ENCODE measurements at places on chromosomes 3 and 15.

DNA sequence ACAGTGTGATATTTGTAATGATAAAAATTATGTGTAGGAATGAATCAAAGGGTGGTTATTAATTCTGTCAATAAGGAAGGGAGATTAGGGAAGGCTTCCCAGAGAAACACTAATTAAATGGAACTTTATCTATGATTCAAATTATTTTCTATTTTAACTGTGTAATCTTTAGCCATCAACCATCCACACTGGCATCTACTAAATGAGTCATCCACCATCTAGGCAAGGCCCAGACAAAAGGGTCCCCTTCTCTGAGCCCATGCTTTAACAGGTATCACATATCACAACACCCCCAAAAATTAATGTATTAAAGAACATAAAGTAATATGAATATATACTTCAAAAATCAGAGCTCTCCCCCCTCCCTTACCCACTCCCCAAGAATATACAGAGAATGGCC, 19.9 kb upstream of the TPM1 start:
- DNase-seq, result no peak

- no peak for DNase-seq
These were observed 452 bp downstream of the TMEM158 start for GRCh38 chr3:45225465-45226205.

DNA sequence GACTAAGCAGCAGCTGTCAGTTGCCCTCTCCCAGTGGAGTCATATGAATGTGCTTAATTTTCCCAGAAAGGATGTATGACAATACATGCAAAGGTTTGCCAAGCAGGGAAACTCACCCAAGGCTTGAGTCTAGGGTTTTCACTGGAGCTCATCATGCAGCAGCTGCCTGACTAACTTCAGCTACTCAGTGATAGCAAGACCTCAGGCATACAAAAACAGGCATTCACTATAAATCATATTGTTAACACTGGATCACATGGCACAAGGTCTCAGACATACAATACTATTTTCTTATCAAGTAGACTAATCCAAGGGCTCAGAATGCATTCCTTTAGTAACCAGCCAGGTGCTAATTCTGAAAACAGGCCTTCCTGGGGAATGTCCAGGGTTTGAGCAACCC, 85.0 kb upstream of the STAC start:
- DNase-seq, result no peak

DNA sequence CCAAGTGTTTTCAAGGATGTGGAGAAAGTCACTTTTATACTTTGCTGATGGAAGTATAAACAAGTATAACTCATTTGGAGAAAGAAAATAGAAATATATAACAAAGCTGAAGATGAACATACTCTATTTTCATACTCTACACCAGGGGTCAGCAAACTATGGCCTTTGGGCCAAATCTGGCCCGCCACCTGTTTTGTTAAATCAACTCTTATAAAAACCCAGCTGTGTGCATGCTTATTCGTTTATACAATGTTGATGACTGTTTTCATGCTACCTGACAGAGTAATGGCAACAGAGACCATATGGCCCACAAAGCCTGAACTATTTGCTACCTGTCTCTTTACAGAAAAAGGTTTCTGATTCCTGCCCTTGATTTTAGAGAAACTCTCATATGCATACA, 124.0 kb downstream of the NR1D2 start:
- DNase-seq, result no peak

GRCh38 chr3:76063019-76063418, 277.7 kb upstream of the ZNF717 start:
- DNase-seq, result no peak

- DNase-seq, result no peak
These were observed 92.2 kb downstream of the CMSS1 start for GRCh38 chr3:99909714-99910495.

DNA sequence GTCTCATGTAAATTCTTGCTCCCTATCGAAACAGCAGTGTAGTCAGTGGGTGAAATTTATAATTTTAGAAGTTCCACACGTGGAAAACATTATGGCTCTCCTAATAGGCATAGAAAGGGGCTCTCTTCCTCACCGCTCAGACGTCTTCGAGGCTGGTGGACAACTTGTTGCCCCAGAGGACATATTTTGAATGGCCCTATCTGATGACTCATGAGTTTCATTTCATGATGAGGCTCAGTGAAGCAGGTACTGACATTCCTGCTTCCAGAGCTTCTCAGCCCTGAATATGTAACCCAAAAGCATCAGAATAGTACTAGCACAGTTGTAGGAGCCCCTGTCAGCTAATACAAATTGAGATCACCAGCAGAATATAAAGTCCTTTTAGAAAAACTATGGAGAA, 117.9 kb downstream of the HERC1 start:
- no peak for DNase-seq

GRCh38 chr15:61367953-61368352, 138.9 kb upstream of the RORA start:
- no peak for DNase-seq

GRCh38 chr3:169026543-169027182, 636.8 kb downstream of the MECOM start:
- no peak for DNase-seq

- no peak for DNase-seq
These were observed 624.8 kb downstream of the NTRK3 start for GRCh38 chr15:87631775-87632174.

DNA sequence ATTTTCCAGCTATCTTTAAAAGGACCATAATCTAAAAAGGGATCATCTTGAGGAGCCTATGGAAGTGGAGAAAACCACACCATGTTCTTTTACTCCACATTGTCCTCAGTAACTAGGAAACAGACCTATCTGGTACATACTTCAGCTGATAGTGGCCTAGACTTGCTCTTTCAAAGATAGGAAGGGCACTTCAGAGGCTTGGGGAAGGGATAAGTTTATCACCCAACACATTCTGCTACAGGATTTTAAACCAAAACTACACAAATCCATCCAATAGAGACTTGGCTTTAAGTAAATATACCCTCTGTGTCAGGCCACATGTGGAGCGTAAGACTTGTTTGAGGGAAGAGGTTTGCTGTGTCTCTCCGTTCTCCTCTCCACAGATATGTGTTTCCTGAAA, 35.4 kb downstream of the CP start:
- DNase-seq, result no peak

GRCh38 chr3:45258317-45258716, 32.2 kb upstream of the TMEM158 start:
- no peak for DNase-seq

GRCh38 chr15:67089217-67090193, 24.1 kb downstream of the SMAD3 start:
- no peak for DNase-seq

DNA sequence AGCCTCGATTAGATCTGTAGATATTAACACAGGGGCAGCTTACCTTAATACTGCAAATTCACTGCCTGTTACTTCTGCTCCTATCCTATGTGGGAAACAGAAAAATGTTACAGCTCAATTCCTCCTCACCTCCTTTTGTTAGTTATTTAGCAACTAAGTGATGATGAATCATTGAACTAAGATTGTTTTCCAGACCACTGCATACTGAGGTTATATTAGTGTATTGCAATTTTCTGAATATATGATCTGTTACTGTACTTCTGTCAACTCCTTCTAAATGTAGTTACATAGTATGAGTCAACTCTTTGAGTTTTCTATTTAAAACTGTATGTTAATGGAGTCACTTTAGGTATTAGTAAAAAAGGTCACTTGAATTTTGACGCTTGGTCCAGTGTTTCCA, 331.5 kb upstream of the SLCO3A1 start:
- DNase-seq, result no peak

DNA sequence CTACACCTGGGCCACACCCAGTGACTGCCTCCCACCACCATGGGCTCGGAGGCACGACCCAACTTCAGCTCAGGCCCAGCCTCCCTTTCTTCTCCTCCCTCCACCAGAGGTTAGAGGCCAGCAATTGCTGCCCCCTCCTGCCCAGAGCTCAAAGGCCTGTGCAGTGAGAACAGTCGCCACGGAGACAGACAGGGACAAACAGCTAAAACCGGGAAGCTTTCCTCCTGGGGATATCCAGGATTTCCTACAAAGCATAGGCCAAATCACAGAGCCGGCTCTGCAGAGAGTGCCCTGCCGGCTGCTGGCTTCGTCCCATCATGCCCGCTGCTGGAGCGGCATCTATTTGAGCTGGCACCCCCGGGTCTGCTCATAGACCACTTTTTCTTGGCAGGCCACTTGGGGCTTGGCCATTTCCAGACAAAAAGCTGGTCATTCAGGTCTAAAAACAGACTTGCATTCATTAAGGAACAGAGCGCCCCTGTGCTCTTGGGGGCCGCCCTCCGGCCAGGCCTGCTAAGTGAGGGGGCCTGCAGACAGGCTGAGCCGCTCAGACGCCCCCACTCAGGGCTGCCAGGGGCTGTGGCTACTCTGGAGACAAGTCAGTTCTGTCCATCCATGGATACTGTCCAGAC, 17.5 kb downstream of the GRAMD2A start:
- DNase-seq, result peak; percentile 81

GRCh38 chr3:193499801-193500485, 54.8 kb downstream of the ATP13A4 start:
- no peak for DNase-seq

- DNase-seq, result no peak
These were observed 124.9 kb downstream of the TMEM266 start for GRCh38 chr15:76184650-76185035.

GRCh38 chr15:39704689-39705088, 78.0 kb downstream of the FSIP1 start:
- no peak for DNase-seq

- no peak for DNase-seq
These were observed 21.0 kb upstream of the CLDN18 start for GRCh38 chr3:137988982-137989381.

GRCh38 chr3:24004171-24004938, 59.3 kb downstream of the NR1D2 start:
- DNase-seq, result no peak

DNA sequence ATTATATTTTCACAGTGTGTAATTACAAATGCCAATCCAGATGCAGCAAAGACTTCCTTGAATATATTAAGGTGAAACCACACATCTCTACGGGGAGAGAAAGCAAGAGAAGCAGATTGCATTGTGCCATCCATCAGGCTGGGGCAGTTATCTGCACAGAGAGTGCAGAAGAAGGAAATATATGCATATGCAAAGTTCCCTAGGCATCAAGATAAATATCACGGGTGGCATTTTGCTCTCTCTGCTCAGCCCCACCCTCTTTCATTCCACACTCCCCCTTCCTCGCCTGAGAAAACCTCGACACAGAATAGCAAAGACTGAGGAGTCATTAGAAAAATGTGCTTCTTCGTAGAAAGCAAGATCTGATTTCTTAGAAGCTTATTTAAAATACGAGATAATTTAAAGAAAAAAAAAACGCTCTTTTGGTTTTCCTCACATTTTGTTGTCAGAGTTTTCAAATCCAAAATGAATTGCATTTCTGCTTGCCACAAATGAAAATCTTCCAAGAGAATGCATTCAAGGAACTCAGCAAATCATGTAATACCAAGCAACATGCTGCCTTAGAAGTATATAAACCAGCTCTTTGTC, 283.2 kb upstream of the LMCD1 start:
- DNase-seq, result no peak

DNA sequence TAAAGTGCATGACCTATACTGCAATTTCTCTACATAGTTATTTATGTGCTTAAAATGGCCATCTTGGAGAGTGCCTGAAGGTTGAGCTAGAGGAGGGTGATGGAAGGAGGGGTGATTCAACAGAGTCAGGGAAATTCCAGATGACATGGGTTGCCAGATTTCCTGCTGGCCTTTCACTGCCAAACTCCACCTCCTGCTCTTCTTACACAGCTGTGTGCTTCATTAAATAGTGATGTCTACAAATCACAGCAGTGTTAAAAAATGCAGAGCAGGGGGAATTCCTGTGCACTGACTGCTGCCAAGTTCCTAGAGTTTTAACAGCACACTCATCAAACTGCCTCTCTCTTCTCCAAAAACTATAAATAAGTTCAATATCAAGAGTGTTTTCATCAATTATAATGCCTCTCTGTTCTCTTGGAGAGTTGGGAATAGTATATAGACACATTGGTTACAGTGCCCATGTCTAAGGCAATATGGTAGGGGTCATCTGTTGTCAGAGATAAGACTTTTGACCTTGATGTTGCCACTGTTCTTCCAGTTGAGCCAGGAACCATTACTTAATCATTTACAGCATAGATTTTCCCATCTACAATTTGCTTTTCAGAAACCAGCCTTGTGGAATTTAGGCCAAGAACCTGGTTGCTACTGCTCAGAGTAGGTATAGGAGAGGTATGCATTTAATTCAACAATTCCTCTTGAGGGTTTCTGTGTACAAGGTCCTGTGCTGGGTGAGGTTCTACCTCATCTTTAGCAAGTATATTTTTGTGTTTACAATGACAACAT, 79.6 kb downstream of the TP63 start:
- no peak for DNase-seq

DNA sequence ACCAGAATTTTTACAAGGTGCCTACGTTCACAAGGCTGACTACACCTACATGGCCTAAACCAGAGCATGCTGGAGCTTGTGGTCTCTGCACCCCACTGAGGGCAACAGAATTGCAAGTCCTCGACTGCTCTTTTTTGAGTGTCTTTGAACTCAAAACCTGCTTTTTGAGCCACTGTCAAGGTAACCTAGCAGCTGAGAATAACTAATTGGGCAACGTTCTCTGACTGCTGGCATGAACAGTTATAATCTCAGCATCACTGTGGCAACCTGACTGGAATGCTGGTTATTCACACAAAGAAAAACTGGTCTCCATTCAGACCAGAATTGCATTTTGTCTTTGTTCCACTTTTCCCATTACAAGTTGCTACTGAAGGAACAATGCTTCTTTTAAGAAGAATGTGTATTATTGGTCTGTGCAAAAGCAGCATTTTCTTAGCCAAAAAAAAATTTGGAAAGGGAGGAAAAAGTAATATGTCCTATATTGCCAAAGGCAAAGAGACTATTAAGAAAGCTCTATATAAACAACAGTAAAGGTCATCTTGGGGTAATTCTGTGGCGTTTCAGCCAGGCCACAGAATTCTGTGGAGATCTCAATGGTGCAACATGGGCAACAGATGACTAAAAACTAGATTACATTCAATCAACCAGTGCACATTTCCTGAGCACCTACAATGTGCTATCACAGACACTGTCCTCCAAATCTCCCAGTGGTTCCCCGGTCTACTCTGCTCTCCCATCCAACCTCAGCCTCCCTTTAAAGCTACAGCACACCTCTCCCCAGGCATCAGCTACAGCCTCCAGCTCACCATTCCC, 76.8 kb downstream of the TNIK start:
- DNase-seq, result no peak

DNA sequence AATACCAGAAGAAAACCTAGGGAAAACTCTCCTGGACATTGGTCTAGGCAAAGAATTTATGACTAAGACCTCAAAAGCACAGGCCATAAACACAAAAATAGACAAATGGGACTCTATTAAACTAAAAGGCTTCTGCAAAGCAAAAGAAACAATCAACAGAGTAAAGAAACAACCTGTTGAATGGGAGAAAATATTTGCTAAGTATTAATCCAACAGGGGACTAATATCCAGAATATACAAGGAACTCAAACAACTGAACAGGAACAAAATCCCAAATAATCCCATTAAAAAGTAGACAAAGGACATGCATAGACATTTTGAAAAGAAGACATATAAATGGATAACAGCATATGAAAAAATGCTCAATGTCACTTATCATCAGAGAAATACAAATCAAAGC, 6.9 kb upstream of the ACVR2B start:
- no peak for DNase-seq

GRCh38 chr15:63473749-63473998, 30.7 kb upstream of the USP3 start:
- no peak for DNase-seq

- no peak for DNase-seq
These were observed 18.1 kb downstream of the FAM81A start for GRCh38 chr15:59456114-59456513.

- DNase-seq, result no peak
These were observed 19.1 kb upstream of the RBP1 start for GRCh38 chr3:139558351-139559266.

Data from posterior cingulate gyrus (tissue), 11 donors.